ENCODE measurements at places on chromosomes 1 and 21. TPM values are rescaled to one million over a fixed set of nuclear protein-coding genes. Genes with fewer than 3 reads are reported as not detected.

Gene DCST2
- total RNA-seq: 0.24 TPM

Gene GREM2
- not detected for total RNA-seq

Gene ARHGAP30
- total RNA-seq: 277 TPM

Gene TSPEAR
- total RNA-seq: not detected

Gene ERRFI1
- total RNA-seq: 0.21 TPM

GRCh38 chr1:6603915-6604558 is 1.4 kb upstream of the KLHL21 start:
- peak; percentile 47 for DNase-seq

DNA sequence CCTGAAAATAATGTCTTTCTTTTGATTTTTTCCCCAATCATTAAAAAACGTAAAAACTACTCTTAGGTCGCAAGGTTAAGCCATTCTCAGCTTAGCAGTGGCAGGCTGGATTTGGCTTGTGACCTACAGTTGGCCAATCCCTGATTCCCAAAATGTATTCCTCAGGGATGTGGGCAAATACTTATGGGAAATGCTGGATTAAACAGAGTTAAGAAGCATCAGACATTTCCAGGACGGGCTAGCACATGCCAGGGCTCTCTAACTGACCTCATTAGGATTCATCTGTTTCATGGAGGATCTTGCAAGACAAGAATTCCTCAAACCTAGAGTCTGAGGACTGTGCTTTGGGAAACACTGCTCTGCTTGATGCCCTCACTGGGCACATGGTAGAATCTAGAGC is 982 bp upstream of the IL24 start:
- DNase-seq: peak; percentile 8

DNA sequence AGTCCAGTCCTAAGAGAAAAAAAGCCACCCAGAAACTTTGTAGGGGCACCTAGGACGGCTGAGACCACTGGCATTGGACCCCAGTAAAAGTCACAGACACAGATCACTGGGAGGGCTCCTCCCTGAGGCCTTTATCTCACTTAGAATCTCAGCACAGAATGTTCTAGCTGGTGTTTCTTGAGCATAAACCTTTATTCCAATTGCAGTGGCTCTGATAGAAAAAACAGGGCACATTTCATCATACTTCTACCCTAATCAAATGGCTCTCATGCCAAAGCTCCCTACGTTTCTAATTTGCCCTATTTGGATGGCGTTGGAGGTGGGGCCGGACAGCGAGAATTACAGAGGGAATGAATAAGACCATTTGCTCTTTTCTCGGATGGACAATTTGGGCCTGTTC is 53.8 kb downstream of the NGF start:
- no peak for DNase-seq

GRCh38 chr1:235415008-235415904 is 48.0 kb downstream of the TBCE start:
- DNase-seq: peak; percentile 74

GRCh38 chr1:164347980-164348379 is 211.0 kb upstream of the PBX1 start:
- no peak for DNase-seq

- DNase-seq: no peak
These were observed 12.3 kb downstream of the WNT3A start for GRCh38 chr1:228018961-228019721.

DNA sequence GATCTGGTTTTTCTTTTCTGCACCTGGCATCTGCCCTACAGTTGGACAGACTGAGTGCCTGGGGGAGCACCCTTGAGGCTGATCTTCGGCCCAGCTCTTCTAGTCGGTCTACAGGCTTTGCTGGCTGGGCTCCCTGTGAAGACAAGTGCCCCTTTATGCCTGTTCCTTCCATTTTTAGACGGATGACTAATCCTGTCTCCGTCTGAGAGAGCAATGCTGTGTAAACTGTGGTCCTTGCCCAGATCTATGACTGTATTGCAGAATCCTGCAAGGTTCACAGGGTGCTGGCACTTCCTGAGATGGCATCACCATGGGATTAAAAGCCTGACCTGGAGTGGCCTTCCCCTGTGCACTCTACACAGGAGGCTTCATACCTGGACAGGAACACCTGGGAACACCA is 47.6 kb upstream of the SAMD13 start:
- DNase-seq: no peak

Measured in activated CD8-positive, alpha-beta T cell treated with anti-CD3 and anti-CD28 coated beads, Interleukin-2, amount 10 ng/mL, durations not matched to agents 7 days and 5 days (primary cell).